ENCODE measurements at places on chromosomes 12 and 14. TPM values are rescaled to one million over a fixed set of nuclear protein-coding genes. Genes with fewer than 3 reads are reported as not detected.
A peak's percentile ranks its signal among the peaks of the same experiment; 100 is the strongest.

DNA sequence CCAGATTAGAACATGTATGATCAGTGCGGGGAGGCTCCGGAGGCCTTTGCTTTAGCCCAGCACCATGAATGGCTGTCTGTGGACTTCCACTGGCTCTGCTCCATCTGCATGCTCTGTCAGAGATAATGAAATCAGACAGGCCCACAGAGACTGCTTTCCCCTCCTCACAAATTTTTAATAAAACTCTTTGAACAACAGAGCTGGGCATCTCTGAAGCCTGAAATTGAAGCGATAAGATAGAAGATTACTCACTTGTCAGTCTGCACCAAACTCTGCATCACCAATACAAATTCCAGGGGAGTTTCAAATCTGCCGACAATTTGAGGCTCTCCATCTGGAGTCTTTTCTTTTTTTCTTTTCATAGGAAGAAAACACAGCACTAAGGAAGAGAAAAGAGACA lies 110.0 kb downstream of the DYRK2 start:
- H3K36me3 ChIP-seq: no peaks in the 10 kb centered on the region
- no peak overlapping the region for H3K27ac ChIP-seq
- peaks cover 19% of the 10 kb centered on the region for H3K4me1 ChIP-seq
- no peak overlapping the region for H3K4me3 ChIP-seq
- H3K27me3 ChIP-seq: peaks cover 6% of the 10 kb centered on the region

GRCh38 chr12:95820096-95820703 lies 29.6 kb upstream of the NTN4 start:
- no peaks in the 10 kb centered on the region for H3K4me1 ChIP-seq
- H3K27me3 ChIP-seq: peaks cover 37% of the 10 kb centered on the region
- H3K27ac ChIP-seq: no peak overlapping the region
- no peak overlapping the region for H3K4me3 ChIP-seq
- no peak for DNase-seq
- no peaks in the 10 kb centered on the region for H3K36me3 ChIP-seq

- no peaks in the 10 kb centered on the region for H3K4me1 ChIP-seq
- no peak for DNase-seq
- H3K27ac ChIP-seq: no peak overlapping the region
These were observed 76.8 kb downstream of the TSPAN9 start for GRCh38 chr12:3154006-3154405.

- no peaks in the 10 kb centered on the region for H3K27me3 ChIP-seq
- H3K36me3 ChIP-seq: no peaks in the 10 kb centered on the region
- H3K4me1 ChIP-seq: peaks cover 60% of the 10 kb centered on the region
- H3K27ac ChIP-seq: peak overlapping the region; percentile 88
These were observed 117.1 kb downstream of the DPF3 start for GRCh38 chr14:72776701-72777261.

DNA sequence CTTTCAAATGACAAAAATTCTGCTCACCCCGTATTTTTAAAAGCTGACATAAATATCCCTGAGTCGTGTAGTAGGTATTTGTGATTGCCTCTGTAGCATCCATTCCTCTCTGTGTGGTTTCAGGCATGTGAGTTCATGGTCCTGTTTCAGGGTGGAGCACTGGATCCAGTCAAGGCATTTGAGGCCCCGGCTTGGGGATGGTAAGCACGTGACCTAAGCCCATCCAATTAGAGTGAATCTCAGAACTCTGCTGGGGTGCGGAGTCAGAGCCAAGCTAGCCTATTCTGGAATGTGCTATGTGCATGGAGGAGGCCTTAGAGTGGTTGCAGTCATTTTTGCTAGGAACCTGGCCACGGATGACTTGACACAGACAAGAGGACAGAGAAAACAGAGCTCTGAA lies 4.3 kb upstream of the CSRP2 start:
- peaks cover 29% of the 10 kb centered on the region for H3K27me3 ChIP-seq
- no peaks in the 10 kb centered on the region for H3K36me3 ChIP-seq
- no peak for DNase-seq
- H3K4me1 ChIP-seq: peaks cover 11% of the 10 kb centered on the region

- H3K27ac ChIP-seq: no peak within 1 kb of the TSS
- H3K36me3 ChIP-seq: no peaks in the 10 kb centered on the region
- no peak for DNase-seq
- peaks cover 14% of the 10 kb centered on the region for H3K4me1 ChIP-seq
- peaks cover 8% of the 10 kb centered on the region for H3K27me3 ChIP-seq
These were observed at the start of gene DHRS2 for GRCh38 chr14:23636317-23637211. DHRS2 (plus strand) TSS chr14:23636364; CDS start chr14:23638865, 2,501 bp downstream.

C2CD5 gene
- polyA plus RNA-seq: 23.5 TPM

FNTB gene
- polyA plus RNA-seq: 1.7 TPM

All from naive B cell (primary cell).